ENCODE measurements at places on chromosomes 4 and X. TPM values are rescaled to one million over a fixed set of nuclear protein-coding genes. Genes with fewer than 3 reads are reported as not detected.

- no peak for ATAC-seq
Observed at GRCh38 chr4:154314248-154314647, 177.4 kb downstream of the DCHS2 start.

EMD gene
- 49.3 TPM for total RNA-seq

- no peak for ATAC-seq
Observed at GRCh38 chrX:69815063-69815462, 199.2 kb downstream of the EDA start.

- ATAC-seq = no peak
Observed at GRCh38 chrX:32126997-32127396, 1055.2 kb upstream of the FTHL17 start.

DNA sequence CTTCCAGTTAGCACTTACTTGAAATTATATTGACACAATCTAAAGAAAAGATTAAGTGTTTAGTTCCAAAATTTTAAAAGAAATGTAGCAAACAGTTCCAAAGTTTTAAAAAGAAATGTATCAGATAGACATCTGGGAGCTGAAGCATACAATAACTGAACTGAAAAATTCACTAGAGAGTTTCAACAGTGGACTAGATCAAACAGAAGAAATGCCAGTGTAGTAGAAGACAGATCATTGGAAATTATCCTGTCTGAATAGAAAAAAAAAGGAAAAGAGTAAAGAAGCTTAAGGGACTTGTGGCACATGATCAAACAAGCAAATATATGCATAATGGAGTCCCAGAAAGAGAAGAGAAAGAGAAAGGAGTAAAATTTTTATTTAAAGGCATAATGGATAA is 261.4 kb downstream of the LAS1L start:
- ATAC-seq = no peak

- peak; percentile 78 for ATAC-seq
Observed at GRCh38 chr4:152992027-152992426, 55.9 kb downstream of the FHDC1 start.

SORCS2 gene
- total RNA-seq = 5.0 TPM

DNA sequence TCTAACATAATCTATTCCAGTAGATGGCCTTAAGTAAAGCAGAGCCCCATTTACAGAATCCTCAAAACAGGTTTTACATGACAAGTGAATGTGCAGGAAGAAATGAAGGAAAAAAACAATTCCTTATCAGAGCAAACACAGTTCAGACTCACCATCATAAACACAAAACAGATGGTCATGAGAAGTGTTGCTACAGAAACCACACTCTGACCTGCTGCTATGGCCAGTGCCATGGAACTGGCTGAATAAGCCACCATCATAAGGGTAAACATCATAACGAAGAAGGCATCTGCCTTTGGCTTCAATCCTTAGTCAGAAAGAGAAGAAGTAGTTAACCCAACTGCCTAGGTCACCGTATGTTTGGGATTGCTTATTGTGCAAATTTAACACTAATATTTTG is 61.1 kb downstream of the ABCG2 start:
- no peak for ATAC-seq

- ATAC-seq = no peak
Observed at GRCh38 chr4:158302076-158302866, 92.0 kb downstream of the TMEM144 start.

GUCY1B1 gene
- 0.96 TPM for total RNA-seq

GRCh38 chr4:110344165-110344564 is 131.8 kb upstream of the ENPEP start:
- no peak for ATAC-seq

GRCh38 chr4:16516796-16517439 is 290.6 kb upstream of the TAPT1 start:
- ATAC-seq = peak; percentile 39

- ATAC-seq = peak; percentile 50
Observed at GRCh38 chr4:148214529-148215166, 227.6 kb downstream of the NR3C2 start.

DNA sequence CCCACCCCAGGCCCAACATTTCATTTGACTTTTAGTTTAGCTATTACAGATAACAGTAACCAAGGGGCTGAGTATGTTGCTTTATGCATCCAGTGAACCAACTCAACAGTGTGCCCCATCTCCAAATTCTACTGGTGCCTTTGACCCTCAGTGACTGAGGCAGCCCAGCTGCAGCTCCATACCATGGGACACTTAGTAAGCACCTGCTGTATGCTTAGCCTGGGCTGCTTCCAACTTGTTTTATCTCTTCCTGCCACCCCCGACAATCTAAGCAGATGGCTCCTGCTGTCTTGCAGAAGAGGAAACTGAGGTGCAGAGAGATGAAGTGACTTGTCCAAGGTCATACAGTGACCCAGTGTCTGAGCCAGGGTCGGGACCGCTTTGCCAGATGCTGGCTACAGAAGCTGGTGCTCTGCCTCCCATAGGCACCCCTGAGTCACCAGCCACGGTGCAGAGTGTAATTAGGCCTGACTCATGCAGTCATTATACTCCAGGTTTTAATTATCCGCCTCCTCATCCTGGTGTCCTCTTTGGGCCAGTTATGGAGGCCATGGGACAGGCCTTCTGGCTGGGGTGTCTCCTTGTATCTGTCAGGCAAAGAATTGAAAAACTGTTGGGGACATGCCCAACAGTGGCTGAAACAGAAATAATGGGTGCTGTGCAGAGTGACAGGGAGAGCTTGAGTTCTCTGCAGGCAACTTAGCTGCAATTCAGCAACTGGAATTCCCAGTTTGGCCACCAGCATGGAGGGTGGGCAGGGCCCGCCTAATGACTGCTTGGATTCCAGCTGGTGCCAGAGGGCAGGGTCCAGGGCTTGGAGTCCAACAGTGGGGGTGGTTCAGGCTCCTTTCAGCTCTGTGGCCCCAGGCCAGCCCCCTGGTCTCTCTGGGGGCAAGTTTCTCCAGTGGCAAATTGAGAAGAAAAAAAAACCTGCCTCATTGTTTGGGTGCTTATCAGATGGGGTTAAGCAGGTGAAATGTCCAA is 8.2 kb upstream of the GPR78 start:
- ATAC-seq = peak; percentile 81

- no peak for ATAC-seq
Observed at GRCh38 chrX:40422021-40422420, 158.7 kb upstream of the ATP6AP2 start.

LINC00632 gene
- total RNA-seq = 3.1 TPM

DNA sequence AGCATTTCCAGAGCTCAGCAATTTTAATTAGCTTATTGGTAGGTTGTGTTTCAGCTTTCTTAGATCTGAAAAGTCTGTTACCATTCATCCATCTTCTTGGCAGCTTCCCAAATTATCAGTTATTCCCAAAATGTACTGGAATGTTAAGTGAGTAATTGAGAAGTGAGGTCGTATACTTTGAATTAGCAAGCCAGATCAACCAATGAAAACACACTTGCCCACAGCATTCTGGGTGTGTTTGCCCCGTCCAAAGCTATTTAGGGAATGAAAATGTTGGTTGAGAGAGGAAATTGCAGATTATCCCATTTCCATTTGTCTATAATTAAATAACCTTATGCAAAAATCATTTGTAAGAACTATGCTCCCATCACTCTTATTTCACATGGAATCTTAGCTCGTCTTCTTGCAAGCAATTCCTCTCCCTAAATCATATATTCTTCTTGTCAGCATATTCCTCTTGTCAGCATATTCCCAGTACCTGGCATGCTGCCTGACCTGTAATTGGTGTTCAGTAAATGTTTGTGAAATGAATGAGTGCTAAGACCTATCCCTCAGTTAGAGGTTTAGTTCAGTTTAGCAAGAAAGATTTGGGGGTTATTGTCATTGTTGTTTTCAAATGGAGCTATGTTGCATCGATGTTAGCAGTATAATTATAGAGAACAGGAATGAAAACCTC is 23.3 kb upstream of the ANTXR2 start:
- ATAC-seq = no peak

SUPT20HL1 gene
- not detected for total RNA-seq
